ENCODE measurements at places on chromosomes 7 and 10.
A peak's percentile ranks its signal among the peaks of the same experiment; 100 is the strongest.

DNA sequence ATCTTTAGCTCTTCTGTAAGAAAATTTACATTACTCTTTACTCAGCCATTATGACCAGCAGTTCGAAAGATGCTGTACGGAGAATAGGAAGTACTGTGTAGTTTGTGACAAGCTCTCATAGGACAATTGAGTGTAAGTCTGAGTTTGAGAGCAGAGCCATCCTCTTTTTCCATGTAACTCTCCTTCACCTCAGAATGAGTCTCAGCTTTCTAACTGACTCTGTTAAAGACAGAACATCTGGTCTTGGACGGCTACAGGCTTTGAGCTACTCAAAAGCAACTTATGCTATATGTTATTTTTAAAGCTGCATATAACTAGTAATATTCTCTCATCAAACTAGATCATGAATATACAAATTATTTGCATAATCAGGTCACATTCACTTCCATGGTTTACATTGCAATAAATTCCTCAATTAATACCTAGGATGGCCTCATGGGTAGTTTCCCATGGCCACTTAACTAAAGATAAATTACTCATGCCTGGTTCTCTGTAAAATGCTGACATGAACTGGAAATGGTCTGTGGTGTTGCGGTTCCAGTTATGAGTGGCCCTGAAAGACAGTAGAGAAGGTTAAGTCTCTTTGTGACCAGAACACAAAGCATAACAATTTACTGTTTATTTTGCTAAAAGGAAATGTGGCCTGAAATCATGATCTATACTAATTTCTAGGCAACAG is 358.7 kb downstream of the PHF14 start:
- DNase-seq = no peak

- no peak for DNase-seq
Observed at GRCh38 chr10:72660220-72660619, 31.7 kb upstream of the MCU start.

- DNase-seq = peak; percentile 99
Observed at GRCh38 chr7:99562832-99563231, 4.4 kb downstream of the ZNF655 start.

GRCh38 chr7:135597926-135598305 is 40.2 kb downstream of the NUP205 start:
- DNase-seq = peak; percentile 15

DNA sequence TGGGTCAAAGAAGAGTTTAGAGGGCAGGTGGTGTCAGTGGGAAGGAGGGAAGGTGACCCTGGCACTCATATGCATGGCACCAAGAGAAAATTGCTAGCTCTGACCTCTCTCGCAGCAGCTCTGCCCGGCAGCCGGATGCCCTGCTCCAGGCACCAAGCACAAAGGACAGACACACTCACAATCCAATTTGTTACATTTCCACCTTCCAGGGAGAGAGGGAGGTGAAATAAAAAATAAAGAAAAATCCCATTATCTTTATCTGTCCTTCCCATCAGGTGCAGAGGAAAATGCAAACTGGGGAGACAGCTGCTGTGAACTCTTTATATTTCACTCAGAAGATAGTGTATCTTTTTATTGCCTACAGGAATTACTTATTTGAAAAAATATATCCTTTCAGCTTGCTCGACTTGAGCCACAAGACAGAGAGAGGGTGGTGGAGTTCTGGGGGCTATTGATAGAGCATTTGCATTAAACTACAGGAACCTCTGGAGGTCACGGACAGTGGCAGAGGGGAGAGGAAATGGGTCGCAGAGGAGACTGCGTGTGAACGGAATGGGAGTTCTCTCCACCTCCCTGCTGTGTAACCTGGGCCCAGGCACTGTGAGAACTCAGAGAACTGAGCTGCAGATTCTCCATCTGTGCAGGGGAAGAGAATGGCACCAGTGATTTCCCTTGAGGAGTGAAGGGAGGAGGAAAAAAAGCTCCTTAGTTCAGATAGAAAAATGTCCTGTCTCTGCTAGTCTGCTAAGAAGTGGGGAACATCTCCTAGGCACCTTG is 421.4 kb downstream of the PLXNA4 start:
- no peak for DNase-seq

DNA sequence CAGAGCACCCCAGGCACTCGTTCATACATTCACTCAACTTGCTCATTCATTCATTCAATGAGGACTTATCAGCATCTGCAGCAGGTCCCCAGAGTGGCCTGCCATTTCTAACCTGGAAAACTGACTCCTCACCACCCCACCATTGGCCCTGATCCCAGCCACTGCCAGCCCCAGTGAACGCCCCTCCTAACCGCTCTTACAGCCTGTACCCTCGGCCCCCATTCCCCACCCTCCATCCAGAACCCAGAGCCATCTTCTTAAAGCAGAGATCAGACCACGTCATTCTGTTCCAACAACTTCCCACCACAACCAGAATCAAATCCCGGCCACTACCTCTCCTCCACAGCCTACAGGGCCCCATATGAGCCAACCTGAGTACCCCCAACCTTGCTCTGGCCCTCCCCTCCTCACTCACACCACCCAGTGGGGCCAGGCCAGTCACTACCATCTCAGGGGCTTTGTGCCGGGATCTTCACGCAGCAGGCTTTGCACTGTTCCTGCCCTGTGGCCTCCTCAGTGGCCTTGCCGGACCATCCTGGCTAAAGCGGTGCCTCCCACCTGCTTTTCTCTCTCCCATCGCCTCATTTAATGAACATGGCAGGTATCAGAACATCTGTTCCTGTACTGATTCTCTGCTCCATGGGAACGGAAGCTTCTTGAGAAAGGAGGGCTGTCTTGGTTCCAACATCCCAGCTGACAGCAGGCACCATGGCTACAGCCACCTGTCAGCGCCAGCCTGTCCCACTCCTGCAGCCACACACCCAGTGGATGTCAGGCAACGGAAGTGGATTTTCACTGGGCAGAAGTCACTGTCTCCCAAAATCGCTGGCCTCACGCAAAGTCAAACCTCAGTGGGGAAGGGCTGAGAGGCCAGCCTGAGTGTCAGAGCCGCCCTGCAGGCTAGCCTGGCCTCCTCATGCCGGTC is 45.4 kb downstream of the FAM53B start:
- no peak for DNase-seq

DNA sequence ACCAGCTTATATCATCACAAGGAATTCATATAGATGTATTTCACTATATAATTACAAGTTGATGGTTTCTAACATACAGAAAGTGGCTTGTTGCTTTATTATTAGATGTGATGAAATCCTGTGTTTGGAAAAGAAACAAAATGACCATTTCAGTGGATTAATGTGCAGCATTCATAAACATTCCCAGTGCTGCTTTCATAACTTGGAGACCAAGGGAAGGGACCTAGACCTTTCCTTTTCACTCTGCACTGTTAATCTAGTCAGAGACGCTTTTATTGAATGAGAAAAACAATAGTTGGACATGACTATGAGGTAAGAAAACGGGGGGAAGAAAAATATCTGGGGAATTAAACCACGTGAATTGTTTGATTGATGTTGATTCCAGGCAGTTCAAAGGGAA is 160.0 kb downstream of the HDAC9 start:
- no peak for DNase-seq

DNA sequence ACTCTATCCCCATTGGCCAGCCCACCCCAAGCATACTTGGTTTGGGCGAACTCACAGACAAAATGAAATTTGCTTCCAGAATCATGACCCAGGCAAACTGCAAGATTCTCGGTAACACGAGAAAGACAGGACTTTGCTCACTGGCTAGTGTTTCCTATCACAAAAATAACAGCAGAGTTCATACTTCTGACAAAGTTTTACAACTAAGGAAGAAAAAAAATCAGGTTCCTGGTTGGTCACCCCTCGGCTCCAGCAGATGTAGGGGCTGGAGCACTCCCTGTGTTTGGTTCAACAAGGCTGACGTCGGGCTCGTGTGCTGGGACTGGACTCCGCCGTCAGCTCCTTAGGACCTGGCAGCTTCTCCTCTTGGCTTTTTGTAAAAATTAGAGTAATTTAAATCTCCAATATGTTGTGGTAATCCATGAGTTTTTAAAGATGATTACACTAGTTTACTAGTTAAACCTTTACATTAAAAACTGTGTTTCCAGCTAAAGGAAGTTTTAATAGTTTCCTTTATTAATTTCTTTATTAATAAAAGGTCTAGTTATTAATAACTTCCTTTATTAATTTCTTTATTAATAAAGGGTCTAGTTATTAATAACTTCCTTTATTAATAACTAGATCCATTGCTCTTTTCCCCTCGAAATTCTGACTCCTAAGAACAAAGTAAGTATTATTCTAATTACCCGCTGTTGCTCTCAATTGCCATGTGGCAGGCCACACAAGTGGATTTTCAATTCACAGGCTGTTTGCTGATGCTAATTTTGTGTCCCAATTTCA is 115.6 kb upstream of the RNF32 start:
- no peak for DNase-seq

- DNase-seq = no peak
Observed at GRCh38 chr7:2983586-2983985, 60.1 kb downstream of the CARD11 start.

- no peak for DNase-seq
Observed at GRCh38 chr7:100080907-100081534, 502 bp downstream of the ZNF3 start.

- DNase-seq = peak; percentile 69
Observed at GRCh38 chr10:103667356-103667755, 173.9 kb downstream of the NEURL1 start.

- DNase-seq = no peak
Observed at GRCh38 chr7:41207141-41207540, 495.7 kb downstream of the INHBA start.

DNA sequence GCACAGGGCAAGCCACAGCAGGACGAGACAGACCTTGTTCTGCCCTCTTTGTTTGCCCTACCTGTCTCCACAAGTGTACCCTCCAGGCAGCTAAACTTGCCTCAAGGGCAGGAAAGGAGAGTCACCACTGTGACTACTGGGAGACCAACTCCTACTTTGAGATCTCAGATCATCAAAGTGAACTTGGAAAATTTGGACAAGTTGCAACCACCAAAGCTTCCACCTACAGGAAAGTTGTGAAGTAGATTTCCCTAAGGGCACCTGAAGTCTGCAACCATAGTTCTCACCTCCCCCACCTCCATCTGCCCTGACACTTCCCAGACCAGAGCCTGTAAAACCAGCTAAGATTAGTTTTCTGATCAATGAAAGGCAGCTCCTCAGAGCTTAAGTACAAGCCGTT is 2.5 kb upstream of the WDR91 start:
- no peak for DNase-seq

GRCh38 chr7:1058821-1059199 is 14.5 kb downstream of the GPR146 start:
- DNase-seq = no peak

- DNase-seq = no peak
Observed at GRCh38 chr7:27925573-27926201, 185.7 kb downstream of the TAX1BP1 start.

- peak; percentile 47 for DNase-seq
Observed at GRCh38 chr10:14450041-14450491, 119.3 kb upstream of the FRMD4A start.

DNA sequence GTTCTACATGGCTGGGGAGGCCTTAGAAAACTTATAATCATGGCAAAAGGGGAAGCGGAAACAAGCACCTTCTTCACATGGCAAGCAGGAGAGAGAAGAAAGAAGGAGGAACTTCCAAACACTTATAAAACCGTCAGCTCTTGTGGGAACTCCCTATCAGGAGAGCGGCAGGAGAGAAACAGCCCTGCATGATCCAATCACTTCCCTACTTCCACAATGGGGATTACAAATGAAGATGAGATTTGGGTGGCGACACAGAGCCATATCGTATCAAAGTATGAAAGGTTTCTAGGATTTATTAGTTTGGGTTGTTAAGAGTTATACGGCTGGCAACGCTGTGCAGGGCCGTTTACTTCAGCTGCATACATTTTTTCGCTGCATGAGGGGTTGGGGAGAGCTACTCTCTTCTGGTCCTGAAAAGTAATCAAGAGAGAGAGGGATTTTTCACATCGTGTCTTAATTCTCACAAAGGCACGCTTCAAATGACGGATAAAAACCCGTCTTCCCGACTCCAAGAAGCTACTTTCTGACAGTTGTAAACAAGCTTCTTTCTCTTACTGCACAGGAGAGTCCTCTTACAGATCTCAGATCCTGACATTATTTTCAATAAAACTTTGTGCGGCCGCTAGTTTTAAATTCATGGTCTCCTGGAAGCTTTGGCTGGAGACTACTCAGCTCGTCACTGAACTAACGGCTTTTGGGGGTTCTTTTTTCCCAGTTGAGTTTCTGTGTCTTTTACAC is 751 bp upstream of the GTPBP10 start:
- DNase-seq = peak; percentile 61

GRCh38 chr7:135925210-135925609 is 51.9 kb downstream of the MTPN start:
- DNase-seq = peak; percentile 40

Data from cardiac fibroblast (primary cell).